SHP77 treated with DMSO at 0.1 percent for 48 hours (cell line): ENCODE measurements at places on chromosomes 7 and 10.

DNA sequence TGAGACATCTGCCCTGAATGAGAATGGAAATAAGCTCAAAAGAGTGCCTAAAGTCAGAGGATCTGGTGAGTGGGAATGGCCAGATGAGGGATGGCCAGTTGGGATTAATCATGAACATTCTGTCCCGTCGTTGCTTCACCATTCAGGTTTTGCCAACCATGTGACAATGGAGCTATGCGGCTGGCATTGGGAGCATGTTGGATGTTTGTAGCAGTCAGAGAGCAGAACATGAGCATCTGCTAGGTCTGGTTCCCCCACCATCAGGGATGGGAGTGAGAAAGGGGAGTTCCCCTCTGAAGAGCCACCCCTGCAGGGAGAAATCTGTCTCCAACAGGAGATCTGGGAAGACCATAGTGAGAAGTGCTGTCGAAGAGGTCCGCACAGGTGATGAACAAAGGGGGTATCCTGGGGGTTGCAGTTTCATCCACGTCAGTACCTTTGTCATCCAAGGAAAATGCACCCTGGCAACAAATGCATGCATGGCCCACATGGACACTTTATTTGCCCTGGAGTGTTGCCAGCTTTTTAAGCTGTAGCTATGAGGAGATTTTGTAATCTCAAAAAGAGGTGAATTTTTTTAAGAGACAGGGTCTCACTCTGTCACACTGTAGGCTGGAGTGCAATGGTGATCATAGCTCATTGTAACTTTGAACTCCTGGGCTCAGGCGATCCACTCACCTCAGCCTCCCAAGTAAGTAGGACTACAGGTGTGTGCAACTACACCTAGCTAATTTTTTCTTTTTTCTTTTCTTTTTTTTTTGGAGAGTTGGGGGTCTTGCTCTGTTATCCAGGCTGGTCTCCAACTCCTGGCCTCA lies 190.2 kb downstream of the CAMK1D start:
- DNase-seq = no peak

DNA sequence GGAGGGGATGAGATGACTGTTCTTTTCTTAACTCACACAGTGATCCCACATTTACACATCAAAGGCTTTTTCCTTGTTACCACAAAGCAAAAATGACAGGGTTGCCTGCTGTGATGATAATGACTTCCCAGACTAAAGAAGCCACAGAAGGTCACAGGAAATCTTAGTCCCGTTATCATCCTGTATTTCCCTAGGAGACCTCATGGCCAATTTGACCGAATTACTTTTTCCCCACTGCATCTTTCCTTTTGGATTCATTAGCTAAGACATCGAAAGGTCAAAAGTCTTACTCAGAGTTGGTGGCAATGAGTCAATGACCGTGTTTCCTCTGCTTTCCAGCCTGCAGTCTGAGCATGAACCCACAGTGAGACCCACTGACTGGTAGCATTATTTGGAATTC lies 130.1 kb upstream of the INHBA start:
- DNase-seq = no peak

DNA sequence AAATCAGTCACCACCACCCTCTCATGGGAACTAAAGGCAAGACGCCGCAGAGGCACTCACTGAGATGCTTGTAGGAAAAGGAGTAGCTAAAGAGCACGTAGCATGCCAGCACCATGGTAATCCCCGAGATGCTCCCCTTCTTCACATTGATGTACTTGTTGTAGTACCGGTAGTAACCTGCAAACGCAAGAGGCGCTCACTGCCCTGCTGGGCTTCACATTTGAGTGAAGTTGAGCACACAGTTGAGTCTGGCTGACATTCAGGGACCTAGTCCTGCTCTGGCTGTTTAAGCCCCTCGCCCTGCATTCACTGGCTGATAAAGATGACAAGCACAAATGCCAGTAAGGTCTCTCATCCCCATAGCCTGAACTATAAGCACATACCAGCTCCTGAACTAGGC lies 6.9 kb downstream of the ATP5MF start:
- peak; percentile 4 for DNase-seq

DNA sequence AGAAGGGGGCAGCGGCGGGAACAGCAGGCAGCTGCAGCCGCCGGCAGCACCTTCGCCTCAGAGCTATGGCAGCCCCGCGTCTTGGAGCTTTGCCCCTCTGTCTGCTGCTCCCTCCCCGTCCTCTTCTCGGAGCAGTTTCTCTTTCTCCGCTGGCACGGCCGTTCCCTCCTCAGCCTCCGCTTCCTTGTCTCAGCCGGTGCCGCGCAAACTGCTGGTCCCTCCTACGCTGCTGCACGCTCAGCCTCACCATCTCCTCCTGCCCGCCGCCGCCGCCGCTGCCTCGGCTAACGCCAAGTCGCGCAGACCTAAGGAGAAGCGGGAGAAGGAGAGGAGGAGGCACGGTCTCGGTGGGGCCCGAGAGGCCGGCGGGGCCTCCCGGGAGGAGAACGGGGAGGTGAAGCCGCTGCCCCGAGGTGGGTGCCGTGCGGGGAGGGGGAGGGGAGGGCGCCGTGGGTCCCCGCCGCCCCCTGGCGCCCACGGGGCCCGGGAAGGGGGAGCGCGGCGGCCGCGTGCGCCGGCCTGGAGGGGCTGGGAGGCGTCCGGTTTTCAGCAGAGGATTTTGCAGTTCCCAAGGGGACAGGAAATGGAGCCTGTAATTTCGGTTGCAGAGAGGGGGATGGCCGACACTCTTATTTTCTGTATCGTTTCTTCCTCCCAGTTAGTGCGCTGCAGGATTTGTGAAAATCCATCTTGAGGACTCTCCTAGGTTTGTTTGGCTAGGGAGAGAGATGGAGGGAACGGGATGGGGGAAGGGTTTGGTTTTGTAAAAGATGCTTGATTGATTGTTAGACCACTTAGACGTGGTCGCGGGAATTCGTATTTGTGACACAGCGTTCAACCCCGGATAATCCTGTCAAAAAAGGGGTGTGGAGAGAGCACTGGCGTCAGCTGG lies 630 bp downstream of the RSBN1L start:
- peak; percentile 37 for DNase-seq

DNA sequence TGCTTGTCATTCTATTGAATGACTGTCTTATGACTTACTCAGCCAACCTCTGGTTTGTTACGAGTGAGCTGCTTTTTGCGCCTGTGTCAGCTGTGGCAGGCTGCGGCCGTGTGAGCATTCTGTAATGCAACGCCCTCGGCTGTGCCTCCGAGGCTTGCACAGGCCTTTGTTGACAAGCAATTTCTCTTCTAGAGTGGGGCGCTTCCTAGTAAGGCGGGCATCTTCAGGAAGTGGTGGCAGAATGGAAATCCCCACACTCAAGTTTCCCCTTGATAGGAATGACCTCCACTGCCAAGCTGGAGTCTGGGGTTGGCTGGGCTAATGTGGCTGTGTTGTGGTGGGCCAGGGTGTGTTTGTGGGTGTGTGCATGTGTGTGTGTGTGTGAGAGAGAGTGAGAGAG lies 20.2 kb upstream of the TMEM178B start:
- peak; percentile 13 for DNase-seq

- DNase-seq = no peak
These were observed 818.6 kb upstream of the IGFBP3 start for GRCh38 chr7:46739518-46740234.

DNA sequence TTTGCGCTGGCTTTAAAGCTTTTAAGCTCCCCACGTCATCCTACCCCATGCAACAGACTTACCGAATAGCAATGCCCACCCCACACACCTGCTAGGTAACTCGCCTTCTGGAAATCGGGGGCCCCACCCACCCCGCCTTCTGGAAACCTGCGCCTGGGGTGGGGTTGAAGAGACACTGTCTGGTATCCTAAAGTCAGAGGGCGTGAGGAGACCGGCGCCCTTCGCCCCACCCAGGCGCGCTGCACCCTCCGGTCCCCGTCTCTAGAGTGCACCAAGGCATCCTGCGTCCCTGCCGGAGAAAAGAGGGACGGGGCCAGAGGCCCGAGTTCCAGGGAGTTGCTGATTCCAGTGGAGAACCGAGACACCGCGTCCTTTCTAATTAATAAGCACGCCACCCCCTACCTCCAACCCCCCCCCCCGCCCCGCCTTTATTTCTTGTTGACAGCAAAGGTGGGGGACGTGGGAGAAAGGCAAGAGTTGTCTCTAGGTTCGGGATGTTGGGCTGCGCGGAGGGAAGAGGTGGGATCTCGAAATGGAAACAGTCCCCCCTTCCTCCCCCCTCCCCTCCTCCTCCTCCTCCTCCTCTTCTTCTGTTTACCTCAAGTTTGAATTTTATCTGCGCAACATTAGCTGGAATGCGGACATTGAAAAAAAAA lies 220.9 kb upstream of the MKLN1 start:
- DNase-seq = no peak

DNA sequence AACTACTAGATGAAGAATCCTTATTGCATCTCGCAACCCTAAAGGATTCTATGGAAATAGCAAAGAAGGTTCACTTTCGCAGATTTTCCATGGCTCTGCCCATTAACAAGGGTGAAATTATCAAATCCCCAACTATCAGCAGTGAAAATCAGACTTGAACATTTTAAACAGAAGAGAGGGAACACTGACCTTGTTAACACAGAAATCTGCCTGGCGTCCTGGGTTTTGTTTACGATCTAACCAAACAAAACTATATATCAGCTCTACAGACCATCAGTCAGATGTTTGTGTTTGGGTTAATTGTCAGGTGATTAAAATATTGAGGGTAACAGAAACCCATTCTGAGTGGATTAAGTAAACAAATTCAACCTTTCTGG lies 1.9 kb downstream of the CTTNBP2 start:
- DNase-seq = no peak
